Liver (tissue), 10 donors: ENCODE measurements at places on chromosomes 2 and 18. TPM values are rescaled to one million over a fixed set of nuclear protein-coding genes. Genes with fewer than 3 reads are reported as not detected.

Gene SERPINB2
- polyA plus RNA-seq, result not detected

Gene OTOS
- polyA plus RNA-seq, result not detected

Gene SP5
- polyA plus RNA-seq, result 1.6 TPM

Gene BCL11A
- polyA plus RNA-seq, result 0.43 TPM

Gene RPIA
- polyA plus RNA-seq, result 0.88 TPM

Gene FOXD4L1
- not detected for polyA plus RNA-seq

Gene MROH2A
- 0.28 TPM for polyA plus RNA-seq

Gene CCBE1
- 1.8 TPM for polyA plus RNA-seq

Gene LAMA1
- 0.35 TPM for polyA plus RNA-seq

Gene TEKT4
- polyA plus RNA-seq, result not detected

DNA sequence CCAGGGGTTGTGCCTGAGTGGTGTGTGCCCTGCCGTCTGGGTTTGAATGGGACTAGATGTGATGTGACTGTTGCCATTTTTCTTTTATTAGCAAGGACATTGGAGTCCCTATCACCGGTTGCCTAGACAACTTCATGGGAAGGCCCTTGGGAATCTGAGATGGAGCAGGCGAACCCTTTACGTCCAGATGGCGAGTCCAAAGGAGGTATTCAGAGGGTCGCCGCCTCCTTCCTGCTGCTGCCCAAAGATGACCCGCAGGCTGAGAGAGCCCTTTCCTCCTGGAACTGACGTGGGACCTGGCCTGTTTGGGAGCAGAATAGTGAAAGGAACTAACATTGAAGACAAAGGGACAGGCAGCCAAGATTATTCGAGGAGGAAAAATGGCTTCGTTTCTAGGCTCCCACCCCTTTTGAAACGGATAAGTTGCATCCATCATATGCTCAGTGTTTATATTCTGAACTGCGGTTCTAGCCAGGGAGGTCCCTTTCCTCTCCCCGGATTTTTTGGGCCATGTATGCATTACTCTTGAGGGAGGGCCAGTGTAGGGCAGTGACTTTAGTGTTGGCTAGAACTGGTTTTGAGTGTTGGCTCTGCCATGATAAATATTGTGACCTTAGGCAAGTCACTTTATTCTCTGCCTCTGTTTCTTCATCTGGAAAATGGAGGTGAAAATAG lies 673 bp downstream of the CENPO start:
- DNase-seq, result peak; percentile 40

GRCh38 chr2:129925381-129925780 lies 54.1 kb upstream of the RAB6C start:
- no peak for DNase-seq

GRCh38 chr2:26245810-26246209 lies 1.1 kb downstream of the HADHB start:
- DNase-seq, result no peak

GRCh38 chr2:174013315-174013751 lies 48.2 kb upstream of the SP3 start:
- DNase-seq, result no peak
